ENCODE measurements at places on chromosomes 2 and 18.

GRCh38 chr18:48367557-48367956 is 41.6 kb downstream of the ZBTB7C start:
- H3K4me1 ChIP-seq, result no peaks in the 10 kb centered on the region
- no peak overlapping the region for H3K27ac ChIP-seq
- H3K36me3 ChIP-seq, result no peaks in the 10 kb centered on the region
- H3K4me3 ChIP-seq, result no peak overlapping the region

- H3K27me3 ChIP-seq, result no peaks in the 10 kb centered on the region
- DNase-seq, result no peak
- peaks cover 43% of the 10 kb centered on the region for H3K36me3 ChIP-seq
- no peak overlapping the region for H3K4me3 ChIP-seq
- peaks cover 2% of the 10 kb centered on the region for H3K4me1 ChIP-seq
These were observed 59.3 kb downstream of the SERTAD2 start for GRCh38 chr2:64594226-64594989.

DNA sequence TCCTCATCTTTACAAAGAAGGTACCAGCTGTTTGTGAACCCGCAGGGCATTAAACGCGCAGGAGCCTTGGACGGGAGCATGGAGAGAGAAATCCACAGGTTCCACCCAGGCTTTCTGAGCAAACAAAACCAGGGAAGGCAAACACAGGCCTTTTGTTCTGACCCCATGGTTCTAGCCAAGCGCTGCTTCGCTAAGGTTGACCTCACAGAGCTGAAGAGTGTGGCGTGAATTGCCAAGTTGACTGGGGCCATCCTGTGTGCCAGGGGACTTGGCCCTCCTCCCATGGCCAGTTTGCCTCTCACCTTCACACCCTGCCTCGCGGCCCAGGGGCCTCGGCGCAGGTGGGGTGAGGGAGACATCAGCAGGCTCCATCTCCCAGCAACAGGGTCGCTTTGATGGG is 74.1 kb downstream of the VAPA start:
- H3K4me1 ChIP-seq, result no peaks in the 10 kb centered on the region
- no peaks in the 10 kb centered on the region for H3K36me3 ChIP-seq
- no peak overlapping the region for H3K27ac ChIP-seq
- DNase-seq, result no peak
- H3K27me3 ChIP-seq, result peaks cover 54% of the 10 kb centered on the region
- H3K4me3 ChIP-seq, result no peak overlapping the region

- H3K4me3 ChIP-seq, result no peak overlapping the region
- H3K27ac ChIP-seq, result no peak overlapping the region
- H3K36me3 ChIP-seq, result peaks cover 14% of the 10 kb centered on the region
These were observed 59.8 kb downstream of the NDUFA10 start for GRCh38 chr2:239965318-239965717.

DNA sequence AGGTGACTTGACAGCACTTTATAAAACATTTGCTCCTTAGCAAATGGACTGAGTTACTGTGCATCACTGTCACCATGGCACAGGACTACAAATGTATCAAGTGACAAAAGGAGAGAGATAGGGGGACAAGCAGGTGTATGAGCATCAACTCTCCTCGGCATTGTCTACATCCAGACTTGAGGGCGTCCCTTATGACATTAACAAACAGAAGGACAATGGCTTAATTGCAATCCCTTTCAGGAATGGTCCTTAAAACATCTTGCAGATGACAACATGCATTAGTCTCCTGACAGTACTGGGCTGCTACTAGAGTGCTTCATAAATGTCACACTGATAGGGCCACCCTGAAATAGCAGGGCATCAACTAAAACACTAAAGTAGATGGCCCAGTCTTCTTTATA is 198.8 kb downstream of the PDE1A start:
- no peaks in the 10 kb centered on the region for H3K27me3 ChIP-seq
- H3K4me3 ChIP-seq, result no peak overlapping the region
- H3K36me3 ChIP-seq, result no peaks in the 10 kb centered on the region
- no peak for DNase-seq
- H3K4me1 ChIP-seq, result no peaks in the 10 kb centered on the region

DNA sequence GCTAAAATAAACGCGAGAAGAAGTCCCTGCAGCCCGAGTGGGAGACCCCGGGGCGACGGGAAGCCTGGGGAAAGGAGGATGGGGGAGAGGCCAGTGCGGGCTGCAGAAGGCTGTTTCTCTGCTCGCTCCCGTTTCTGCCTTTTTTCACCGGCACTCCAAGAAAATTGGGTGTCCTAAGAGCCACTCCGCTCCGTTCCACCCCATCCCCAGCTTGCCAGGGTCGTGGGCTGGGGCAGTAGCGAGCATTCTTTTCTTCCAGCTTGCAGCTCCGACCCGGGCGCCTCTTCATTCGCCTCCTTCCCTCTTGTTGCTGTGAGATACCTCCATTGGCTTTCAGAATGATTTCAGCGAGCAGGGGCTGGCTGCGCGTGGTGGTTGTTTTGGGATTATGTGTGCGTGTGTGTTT is 1.1 kb downstream of the HOXD3 start:
- DNase-seq, result no peak
- peaks cover 87% of the 10 kb centered on the region for H3K27me3 ChIP-seq
- H3K4me1 ChIP-seq, result peaks cover 11% of the 10 kb centered on the region
- no peak overlapping the region for H3K27ac ChIP-seq
- H3K4me3 ChIP-seq, result peak overlapping the region; percentile 58
- peaks cover 20% of the 10 kb centered on the region for H3K36me3 ChIP-seq

DNA sequence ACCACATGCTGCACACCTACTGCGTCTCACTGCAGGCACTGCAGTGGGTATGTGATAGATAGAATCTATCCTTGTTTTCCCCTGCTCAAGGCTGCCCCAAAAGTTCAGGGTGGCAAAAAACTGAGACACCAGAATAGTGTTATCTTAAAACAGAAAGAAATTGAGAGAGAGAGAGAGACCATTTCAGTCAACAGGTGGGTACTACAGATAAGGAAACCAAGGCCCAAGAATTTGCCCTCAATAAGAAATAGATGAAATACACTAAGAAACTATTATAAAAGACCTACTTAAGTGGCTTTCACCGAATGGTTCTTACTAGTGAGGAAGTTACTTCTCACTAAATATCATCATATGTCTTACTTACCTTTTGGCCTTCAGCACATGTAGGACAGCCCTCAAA is 27.9 kb downstream of the EPG5 start:
- H3K4me1 ChIP-seq, result peaks cover 29% of the 10 kb centered on the region
- no peaks in the 10 kb centered on the region for H3K27me3 ChIP-seq
- H3K36me3 ChIP-seq, result peaks cover 72% of the 10 kb centered on the region
- DNase-seq, result no peak

- H3K27ac ChIP-seq, result no peak overlapping the region
- peaks cover 53% of the 10 kb centered on the region for H3K27me3 ChIP-seq
- DNase-seq, result no peak
- H3K36me3 ChIP-seq, result no peaks in the 10 kb centered on the region
- H3K4me3 ChIP-seq, result no peak overlapping the region
These were observed 209.5 kb downstream of the LPIN1 start for GRCh38 chr2:11955884-11956291.

- no peak overlapping the region for H3K4me3 ChIP-seq
- H3K36me3 ChIP-seq, result no peaks in the 10 kb centered on the region
These were observed 44.5 kb downstream of the PKDCC start for GRCh38 chr2:42092084-42092996.

- H3K27ac ChIP-seq, result peak overlapping the region; percentile 66
- H3K27me3 ChIP-seq, result no peaks in the 10 kb centered on the region
- DNase-seq, result no peak
- peaks cover 4% of the 10 kb centered on the region for H3K4me1 ChIP-seq
These were observed 42.1 kb downstream of the RRM2 start for GRCh38 chr2:10164601-10165000.
